ENCODE measurements at places on chromosomes 1 and 21.

- H3K4me1 ChIP-seq, result peaks cover 6% of the 10 kb centered on the region
- no peaks in the 10 kb centered on the region for H3K36me3 ChIP-seq
- no peak overlapping the region for H3K4me3 ChIP-seq
- DNase-seq, result no peak
- H3K27ac ChIP-seq, result no peak overlapping the region
- peaks cover 35% of the 10 kb centered on the region for H3K27me3 ChIP-seq
Measured at GRCh38 chr1:229068270-229068987, 202.5 kb upstream of the RAB4A start.

- no peaks in the 10 kb centered on the region for H3K36me3 ChIP-seq
- H3K4me3 ChIP-seq, result no peak overlapping the region
- no peaks in the 10 kb centered on the region for H3K27me3 ChIP-seq
Measured at GRCh38 chr1:53088616-53089300, 26.7 kb downstream of the PODN start.

- H3K4me3 ChIP-seq, result no peak overlapping the region
- no peaks in the 10 kb centered on the region for H3K27me3 ChIP-seq
- peaks cover 60% of the 10 kb centered on the region for H3K4me1 ChIP-seq
- H3K27ac ChIP-seq, result peak overlapping the region; percentile 44
- no peak for DNase-seq
Measured at GRCh38 chr1:25713961-25714360, 86.0 kb upstream of the SELENON start.

DNA sequence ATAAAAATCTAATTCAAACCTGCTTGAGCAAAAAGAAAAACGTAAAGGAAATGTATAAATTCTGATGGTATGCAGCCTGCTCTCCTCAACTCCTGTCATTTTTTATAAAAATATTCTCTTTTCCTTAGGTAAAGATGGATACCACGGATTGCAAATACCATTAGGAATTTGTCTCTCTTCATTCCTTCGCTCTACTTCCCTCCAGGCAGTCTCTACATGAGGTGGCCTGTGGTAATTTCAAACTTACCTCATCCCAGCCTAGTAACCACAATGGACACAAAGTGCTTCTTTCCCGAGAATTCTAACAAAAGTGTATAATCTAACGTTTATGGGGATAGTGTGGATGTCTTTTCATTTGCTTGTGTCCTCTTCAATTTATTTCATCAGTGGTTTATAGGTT, 239.5 kb upstream of the LRRC7 start:
- no peaks in the 10 kb centered on the region for H3K27me3 ChIP-seq
- H3K27ac ChIP-seq, result peak overlapping the region; percentile 12
- H3K4me1 ChIP-seq, result peaks cover 11% of the 10 kb centered on the region

DNA sequence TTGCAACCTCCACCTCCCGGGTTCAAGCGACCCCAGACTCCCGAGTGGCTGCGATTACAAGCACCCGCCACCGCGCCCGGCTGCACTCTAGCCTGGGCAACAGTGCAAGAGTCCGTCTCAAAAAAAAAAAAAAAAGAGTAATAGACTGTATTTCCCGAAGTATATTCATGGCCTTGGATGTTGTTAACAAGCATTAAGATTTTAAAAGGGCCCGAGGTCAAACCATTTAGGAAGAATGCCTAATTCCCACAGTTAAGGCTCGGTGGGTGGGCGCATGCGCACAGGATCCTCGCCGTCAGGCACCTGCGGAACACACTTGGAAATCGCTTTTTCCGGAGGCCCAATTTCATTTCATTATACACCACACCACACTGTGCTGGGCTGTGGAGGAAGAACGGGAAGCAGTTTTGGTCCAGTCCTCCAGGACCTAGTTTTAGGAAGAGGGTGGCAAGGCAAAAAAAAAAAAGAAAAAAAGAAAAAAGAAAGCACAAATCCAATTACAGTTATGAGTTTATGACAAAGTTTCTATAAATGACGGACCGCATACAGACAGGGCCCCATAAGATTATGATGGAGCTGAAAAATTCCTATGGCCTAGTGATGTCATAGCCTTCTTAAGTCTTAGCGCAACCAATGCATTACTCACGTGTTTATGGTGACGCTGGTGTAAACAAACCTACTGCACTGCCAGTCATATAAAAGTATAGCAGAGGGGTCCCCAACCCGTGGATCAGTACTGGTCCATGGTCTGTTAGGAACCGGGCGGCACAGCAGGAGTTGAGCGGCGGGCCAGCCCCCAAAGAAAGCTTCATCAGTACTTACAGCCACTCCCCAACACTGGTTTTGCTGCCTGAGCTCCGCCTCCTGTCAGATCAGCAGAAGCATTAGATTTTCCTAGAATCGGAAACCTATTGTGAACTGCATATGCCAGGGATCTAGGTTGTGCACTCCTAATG, 38.2 kb downstream of the H3-3A start:
- H3K36me3 ChIP-seq, result no peaks in the 10 kb centered on the region
- peaks cover 15% of the 10 kb centered on the region for H3K4me1 ChIP-seq
- H3K4me3 ChIP-seq, result peak overlapping the region; percentile 77
- no peak for DNase-seq
- H3K27me3 ChIP-seq, result peaks cover 14% of the 10 kb centered on the region
